Left kidney (tissue), 8 donors: ENCODE measurements at places on chromosomes 16 and 17.
A peak's percentile ranks its signal among the peaks of the same experiment; 100 is the strongest.

- no peak for DNase-seq
Observed at GRCh38 chr17:46733837-46734475, 84.5 kb downstream of the WNT3 start.

DNA sequence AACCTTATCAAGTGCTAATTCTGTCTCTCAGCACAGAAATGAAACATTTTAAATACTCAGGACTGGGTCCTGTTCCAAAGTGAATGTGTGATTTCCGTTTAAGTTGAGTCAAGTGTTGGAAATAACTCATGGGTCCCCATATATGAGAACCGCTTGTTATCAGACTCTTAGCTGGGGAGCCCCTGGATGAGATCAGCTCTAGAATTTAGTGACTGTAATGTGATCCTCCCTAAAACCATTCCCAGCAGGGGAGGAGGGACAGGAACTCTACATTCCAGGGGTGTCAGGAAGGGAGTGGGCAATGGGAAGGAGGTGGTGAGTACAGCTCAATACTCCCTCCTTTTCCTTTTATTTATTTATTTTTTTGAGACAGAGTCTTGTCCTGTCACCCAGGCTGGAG is 37.5 kb downstream of the OTOA start:
- no peak for DNase-seq

DNA sequence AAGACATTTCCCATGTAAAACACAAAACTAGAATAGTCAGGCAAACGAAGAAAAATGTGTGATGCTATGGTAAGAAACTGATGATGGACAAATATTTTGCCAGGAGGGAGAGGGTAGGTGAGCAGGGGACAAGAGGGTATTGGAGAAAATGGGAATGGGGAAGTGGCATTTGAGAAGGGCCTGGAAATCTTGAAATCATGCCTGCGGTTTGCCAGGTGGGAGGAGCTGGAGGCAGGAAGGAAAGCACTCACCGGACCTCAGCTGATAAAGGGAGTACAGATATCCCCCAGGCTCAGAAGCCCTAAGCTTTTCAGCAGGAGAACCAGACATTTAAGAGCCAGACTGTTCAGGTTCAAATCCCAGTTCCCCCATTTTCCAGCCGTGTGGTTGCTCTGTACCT is 103.6 kb downstream of the GSG1L start:
- DNase-seq = no peak

DNA sequence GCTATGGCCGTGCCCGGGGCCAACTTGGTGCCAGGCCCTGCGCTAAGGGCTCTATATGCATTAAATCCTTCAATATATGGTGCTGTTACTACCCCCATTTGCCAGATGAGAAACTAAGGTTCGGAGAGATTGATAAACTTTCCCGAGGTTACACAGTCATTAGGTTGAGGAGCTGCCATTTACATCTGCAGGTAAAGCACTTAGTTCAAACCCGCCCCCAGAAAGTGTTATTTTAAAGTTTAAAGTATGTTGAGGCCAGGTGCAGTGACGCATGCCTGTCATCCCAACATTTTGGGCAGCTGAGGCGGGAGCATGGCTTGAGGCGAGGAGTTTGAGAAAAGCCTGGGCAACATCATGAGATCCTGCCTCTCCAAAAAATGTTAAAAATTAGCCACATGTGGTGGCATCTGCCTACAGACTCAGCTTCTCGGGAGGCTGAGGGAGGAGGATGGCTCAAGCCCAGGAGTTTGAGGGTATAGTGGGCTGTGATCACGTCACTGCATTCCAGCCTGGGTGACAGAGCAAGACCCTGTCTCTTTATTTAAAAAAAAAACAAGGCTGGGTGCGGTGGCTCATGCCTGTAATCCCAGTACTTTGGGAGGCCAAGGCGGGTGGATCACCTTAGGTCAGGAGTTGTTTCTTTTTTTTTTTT is 264.7 kb downstream of the PARN start:
- DNase-seq = no peak

GRCh38 chr17:55990332-55991006 is 162.8 kb upstream of the ANKFN1 start:
- DNase-seq = peak; percentile 28

GRCh38 chr16:77373726-77374125 is 61.1 kb downstream of the ADAMTS18 start:
- DNase-seq = no peak

- DNase-seq = no peak
Observed at GRCh38 chr16:69270831-69271230, 40.3 kb upstream of the VPS4A start.

- DNase-seq = no peak
Observed at GRCh38 chr17:49076573-49077384, 55.8 kb upstream of the B4GALNT2 start.

DNA sequence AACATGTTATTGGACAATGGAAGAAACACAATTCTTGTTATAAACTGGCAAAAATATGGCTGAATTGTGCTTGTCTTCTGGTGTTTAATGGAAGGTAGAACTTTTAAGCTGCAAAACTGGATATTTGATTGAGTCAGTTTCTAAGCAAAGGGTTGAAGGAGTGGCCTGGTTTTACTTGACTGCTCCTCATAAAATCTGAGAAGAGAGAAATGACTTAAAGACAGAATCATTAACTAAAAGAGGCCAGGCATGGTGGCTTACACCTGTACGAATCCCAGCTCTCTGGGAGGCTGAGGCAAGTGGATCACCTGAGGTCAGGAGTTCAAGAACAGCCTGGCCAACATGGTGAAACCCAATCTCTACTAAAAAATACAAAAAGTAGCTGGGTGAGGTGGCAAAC is 770.7 kb downstream of the CDH11 start:
- DNase-seq = no peak

GRCh38 chr16:11194913-11195312 is 61.1 kb downstream of the SOCS1 start:
- no peak for DNase-seq

- DNase-seq = no peak
Observed at GRCh38 chr17:58402679-58403078, 14.7 kb downstream of the RNF43 start.

- DNase-seq = peak; percentile 57
Observed at GRCh38 chr16:87556941-87557459, 45.3 kb upstream of the JPH3 start.

DNA sequence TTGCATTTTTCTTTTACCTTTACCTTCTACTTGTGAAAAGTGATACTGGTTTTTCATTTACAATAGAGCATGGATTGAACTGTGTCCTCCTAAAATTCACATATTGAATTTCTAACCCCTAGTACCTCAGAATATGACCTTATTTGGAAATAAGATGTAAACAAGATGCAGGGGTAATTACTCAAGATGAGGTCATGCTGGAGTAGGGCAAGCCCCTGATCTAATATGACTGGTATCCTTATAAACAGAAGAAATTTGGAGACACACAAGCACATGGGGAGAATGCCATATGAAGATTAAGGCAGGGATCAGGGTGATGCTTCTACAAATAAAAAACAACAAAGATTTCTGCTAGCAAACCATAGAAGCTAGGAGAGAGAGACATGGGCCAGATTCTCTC is 12.2 kb downstream of the MYH13 start:
- no peak for DNase-seq

DNA sequence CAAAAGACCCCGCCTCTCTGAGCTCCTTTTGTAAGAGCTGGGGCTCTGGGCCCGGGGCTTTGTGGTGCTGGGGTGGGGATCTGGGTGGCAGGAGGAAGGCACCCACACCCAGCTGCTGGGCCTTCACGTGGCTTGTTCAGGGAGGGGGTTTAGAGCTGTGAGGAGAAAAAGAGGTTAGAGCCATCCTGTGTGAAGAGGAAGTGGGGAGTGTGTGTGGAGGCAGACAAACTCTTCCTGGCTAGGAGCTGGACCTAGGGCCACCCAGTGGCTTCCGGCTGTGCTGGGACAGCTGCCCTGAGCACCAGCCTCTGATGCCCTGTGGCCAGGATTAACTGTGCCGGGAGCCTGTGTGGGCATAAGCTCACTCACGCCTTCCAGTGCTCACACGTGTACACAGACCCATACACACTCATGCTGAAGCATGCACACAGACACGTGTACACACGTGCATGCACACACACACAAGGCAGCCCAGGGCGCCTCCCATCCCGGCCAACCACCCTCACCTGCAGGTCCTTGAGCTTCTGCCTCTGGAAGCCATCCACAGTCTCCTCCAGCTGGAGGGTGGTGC is 7.4 kb downstream of the CIBAR2 start:
- no peak for DNase-seq

DNA sequence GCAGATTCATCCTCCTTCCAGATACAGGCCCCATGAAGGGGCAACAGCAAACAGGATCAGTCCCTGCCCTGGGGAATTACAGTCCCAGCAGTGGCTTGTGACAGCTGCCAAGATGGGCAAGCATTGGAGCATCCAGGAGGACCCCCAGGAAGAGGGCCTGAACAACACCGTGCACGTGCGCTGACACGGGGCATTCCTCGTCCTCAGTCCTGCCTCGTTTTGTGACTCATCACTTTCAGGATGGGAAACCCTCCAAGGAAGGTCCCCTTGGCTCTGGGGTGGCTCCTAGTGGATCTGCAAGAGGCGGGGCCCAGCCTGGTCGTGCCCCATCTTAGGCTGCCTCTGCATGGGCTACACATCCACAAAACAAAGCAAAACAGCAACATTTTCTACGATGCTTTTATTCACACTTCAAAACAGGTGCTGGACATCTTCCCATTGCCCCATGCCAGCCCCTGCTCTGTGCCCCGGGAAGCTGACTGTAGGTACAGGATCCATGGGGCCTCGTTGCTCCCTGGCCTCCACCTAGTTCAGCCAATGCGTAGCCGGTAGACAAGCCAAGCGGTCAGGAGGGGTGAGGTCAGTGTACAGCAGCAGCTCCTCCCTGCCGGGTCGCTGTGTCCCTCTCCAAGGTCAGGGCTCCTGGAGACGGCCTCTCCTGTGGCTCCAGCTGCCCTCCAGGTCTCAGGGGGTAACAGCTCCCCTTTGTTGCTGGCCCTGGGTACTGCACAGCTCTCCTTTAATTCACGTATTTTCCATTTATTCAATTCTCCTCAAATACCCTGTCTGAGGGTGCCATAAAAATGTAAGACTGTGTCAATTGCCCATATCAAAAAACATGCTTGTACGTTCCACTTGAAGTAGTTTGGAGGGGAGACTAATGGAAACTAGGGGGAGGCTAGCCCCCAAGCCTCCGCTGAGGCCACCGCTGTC is 32.2 kb downstream of the ACTG1 start:
- no peak for DNase-seq

- DNase-seq = no peak
Observed at GRCh38 chr17:47404875-47405274, 81.1 kb downstream of the EFCAB13 start.

GRCh38 chr17:3917391-3917931 is 1.2 kb upstream of the P2RX1 start:
- DNase-seq = no peak

GRCh38 chr17:63960430-63960829 is 12.3 kb downstream of the SCN4A start:
- DNase-seq = no peak

DNA sequence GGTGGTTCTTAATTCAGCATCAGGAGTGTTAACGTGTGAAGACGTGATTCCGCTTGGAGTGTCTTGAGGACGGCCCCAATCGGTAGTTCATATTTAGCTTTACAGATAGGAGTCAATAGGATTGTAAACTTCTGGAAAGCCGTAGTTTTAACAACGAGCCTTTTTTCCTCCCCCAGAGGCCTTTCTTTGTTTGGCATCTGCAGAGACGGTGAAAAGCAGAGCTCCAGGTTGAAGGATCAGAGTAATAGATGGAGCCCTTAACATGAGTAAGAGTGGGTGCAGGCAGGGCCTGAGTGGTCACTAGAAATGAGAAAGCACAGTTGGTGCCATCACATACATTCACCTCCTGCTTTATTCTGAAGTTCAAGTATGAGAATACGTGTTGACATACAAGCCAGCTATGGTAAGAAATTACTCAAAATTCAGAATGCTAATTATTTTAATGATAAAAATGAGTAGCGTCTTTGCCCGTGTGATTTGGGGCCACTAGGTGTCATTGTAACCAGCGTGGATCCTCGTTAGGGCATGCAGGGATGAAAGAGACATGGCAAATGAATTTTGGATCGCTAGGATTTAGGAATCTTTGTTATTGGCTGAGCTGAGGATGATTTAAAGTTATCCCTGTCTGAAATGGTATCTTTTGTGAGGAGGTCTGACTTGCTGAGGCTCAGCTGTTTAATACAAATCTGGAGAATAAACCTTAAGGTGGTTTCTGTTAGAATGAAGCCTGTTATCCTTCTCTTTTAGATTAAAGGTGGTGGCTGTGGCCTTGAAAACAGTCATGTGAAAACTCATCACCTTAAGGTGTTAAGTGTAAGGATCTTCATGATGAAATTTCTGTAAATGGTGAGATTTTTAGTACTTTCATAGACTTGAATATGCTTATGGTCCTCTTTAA is 18.6 kb downstream of the PRCD start:
- no peak for DNase-seq

GRCh38 chr17:65783845-65784334 is 222.4 kb upstream of the AXIN2 start:
- DNase-seq = no peak

GRCh38 chr17:57853695-57854094 is 3.9 kb upstream of the MRPS23 start:
- DNase-seq = no peak

GRCh38 chr16:12992066-12992465 is 90.7 kb downstream of the SHISA9 start:
- no peak for DNase-seq

DNA sequence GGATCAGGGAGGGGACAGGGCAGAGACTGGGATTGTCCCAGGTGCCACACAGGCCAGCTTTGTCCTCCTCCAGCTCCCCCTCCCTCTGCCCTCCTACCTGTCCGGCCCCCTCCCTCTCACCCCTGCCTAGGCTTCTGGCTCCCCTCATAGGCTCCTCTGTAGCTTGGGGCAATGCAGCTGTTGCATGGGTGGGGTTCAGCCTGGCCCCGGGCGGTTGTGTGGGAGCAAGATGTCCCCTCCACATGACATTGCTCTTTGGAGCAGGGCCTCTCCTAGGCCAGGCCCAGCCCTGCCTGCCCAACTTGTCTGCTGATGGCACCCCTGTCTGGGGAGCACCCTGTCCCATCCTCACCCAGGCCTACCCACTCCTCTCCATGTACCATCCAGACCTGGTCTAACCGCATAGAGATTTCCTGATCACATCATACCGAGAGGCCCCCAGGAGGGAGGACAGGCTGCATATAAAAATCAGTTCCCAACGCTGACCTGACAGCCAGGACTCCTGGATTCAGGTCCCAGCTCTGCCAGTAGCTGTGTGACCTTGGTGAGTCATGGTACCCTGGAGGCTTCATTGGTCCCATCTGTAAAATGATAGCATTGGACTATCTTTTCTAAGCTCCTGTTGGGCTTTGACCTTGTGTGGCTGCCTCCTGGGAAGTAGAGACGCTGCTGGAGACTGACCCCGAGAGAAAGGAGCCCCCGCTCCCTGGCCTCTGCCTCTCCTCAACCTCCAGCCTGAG is 48.8 kb upstream of the DLX4 start:
- DNase-seq = no peak

DNA sequence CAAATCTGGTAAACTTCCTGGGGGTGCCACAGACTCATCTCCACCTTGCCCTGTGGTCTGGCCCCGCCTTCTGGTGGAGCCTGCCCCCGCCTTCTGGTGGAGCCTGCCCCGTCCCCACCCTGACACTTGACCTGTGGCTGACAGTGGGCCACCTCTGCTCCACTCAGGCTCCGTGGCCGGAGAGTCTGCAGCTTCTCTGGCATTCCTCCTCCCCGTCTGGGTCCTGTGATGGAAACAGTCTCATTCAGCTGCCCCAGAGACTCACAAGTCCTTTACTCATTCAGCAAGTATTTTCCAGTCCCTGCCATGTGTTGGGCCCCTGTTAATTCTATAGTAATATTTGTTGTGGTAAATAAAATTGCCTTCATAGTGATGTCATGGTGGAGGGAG is 21.0 kb upstream of the G6PC1 start:
- no peak for DNase-seq
